CD4-positive, alpha-beta T cell treated with Interleukin-15 for 4 hours (primary cell): ENCODE measurements at places on chromosomes 6 and 20.

DNA sequence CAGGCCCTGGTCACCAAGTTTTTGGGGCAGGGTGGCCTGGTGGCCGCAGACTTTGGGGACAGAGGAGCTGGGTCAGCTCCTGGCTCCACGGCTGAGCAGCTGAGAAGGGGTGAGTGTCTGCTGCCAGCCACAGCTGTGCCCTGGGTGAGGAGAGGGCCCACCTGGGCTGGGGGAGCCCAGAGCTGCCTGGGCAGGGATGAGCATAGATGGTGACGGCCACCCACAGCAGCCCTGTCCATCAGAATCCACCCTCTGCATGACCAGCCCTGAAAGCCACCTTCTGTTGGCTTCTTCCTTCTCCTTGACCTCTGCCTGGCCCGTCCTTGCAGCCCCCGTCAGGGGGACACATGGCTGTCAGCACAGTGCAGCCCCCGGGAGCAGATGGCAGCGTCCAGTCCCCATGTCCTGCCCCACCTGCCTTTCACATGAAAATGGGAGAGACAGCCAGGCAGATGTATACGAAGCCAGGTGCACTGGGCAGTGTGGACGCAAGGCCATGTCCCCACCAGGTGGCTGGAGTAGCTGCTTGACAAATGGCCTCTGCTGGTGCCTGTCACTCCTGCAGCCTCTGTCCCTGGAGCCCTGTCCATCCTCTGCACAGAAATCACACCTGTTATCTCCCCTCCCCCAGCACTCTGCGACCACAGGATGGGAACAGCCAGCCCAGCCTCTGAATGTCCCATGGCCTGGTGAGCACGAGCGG lies 220.8 kb downstream of the PREX1 start:
- DNase-seq = no peak

DNA sequence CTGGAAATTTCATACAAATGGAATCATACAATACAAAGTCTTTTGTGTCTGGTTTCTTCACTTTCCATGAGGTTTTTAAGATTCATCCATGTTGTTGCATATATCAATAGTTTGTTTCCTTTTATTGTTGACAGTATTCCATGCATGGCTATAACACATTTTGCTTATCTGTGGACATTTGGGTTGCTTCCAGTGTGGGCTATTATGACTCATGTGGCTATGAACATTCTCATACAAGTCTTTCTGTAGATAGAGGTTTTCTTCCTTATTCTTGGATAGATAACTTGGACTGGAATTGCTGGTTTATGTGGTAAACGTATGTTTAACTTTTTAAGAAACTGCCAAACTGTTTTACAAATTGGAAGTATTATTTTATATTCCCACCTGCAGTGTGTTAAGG lies 30.0 kb upstream of the KIF6 start:
- no peak for DNase-seq

GRCh38 chr20:23349338-23350195 lies 1.0 kb upstream of the NXT1 start:
- peak; percentile 74 for DNase-seq

DNA sequence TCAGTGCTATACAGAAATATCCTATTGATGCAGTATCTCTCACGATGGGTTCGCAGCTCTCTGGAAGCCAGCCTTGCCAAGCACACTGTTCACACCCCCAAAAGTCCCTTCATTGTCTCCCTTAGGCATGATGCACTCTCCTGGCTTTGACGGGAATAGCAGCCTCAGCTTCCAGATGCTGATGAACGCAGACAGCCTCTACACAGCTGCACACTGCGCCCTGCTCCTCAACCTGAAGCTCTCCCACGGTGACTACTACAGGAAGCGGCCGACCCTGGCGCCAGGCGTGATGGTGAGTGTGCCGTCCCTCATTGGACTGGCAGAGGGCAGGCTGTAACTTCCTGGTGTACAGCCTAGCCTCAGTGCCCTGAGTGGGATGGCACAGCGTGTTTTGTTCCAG lies 60.0 kb upstream of the PBOV1 start:
- DNase-seq = no peak

DNA sequence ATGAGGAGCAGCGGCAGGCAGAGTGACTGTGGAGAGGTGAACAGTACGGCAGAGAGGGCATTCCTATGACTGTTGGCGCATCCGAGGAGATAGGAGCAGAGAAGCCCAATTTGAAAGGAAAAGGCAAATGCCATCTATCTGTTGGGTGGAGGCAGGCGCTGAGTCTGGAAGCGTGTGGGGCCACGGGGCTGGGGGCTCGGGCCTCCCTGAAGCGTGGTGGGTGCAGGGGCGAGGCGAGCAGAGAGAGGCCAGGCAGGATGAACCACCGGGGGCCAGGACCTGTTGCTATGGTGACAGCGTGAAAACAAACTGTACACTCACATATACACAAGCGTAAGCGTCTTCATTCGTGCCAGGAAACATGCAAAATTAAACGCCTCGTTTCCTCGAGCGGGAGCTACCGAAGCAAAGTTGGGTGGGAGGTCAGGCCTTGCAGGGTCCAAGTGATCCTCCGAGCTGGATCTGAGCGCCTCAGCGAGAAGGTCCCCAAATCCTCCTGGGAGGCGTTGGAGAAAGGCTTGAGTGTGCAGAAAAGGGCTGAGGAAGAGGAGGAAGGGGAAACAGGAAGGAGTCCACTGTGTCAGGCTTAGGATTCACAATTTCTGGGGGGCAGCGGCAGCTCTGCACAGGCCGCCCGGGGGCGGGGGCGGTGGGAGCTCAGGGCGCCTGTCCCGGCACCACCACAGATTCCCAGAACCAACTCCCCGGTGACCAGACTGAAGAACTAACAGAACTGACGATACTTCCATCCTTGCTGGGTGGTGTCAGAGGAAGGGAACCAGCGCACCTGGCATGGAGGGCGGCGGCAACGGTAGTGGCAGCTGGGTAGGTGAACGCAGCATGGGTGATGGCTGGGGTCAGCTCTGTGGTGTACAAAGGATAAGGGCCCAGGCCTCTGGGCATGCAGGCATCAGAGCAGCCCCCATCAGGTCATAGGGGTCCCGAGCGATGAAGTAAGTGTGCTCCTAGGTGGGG lies 68.2 kb downstream of the KHDC1L start:
- no peak for DNase-seq

- no peak for DNase-seq
These were observed 196.8 kb downstream of the ATXN1 start for GRCh38 chr6:16564436-16564835.

GRCh38 chr6:157952861-157953351 lies 28.8 kb upstream of the SYNJ2 start:
- DNase-seq = no peak

- no peak for DNase-seq
These were observed 15.2 kb downstream of the CDH22 start for GRCh38 chr20:46293084-46293483.

- DNase-seq = no peak
These were observed 206.4 kb downstream of the DTNBP1 start for GRCh38 chr6:15456422-15456821.

- no peak for DNase-seq
These were observed 368.5 kb upstream of the EPHA7 start for GRCh38 chr6:93787841-93788240.

- no peak for DNase-seq
These were observed 90.9 kb downstream of the GJA10 start for GRCh38 chr6:89984926-89985750.

GRCh38 chr6:139965393-139965792 lies 590.9 kb upstream of the CITED2 start:
- no peak for DNase-seq

- no peak for DNase-seq
These were observed 24.4 kb downstream of the FOXQ1 start for GRCh38 chr6:1336246-1336843.

DNA sequence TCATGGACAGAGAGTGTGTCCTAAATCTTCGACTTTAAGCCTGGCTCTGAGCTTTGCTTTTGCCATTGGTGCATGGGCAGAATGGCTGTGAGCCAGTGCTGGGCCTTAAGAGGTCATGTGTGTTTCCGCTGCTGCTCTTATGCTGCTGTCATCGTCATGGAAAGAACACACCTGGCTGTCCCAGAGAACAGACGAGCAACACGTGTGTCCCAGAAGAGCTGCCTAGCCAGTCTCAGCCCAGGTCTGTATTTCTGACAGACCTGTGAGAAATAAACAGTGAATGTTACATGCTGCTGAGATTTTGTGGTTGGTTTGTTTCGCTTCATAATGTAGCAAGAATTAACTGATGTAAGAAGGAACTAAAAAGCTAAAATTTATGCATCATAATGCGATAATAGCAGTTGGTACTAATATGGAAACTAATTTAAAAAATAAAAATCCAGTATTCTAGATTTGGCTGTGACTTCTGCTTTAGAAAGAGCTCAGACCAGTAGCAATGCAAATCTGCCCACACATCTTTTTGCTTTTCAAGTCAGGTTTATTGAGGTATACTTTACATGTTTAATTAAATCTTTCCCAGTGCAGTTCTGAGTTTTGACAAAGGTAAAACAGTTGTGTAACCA lies 11.5 kb upstream of the SCP2D1 start:
- DNase-seq = no peak

- DNase-seq = no peak
These were observed 13.5 kb upstream of the PDE10A start for GRCh38 chr6:165676435-165677068.

GRCh38 chr6:12096342-12096741 lies 84.2 kb downstream of the HIVEP1 start:
- DNase-seq = no peak

- DNase-seq = no peak
These were observed 40.1 kb downstream of the ITPR3 start for GRCh38 chr6:33661106-33661838.

DNA sequence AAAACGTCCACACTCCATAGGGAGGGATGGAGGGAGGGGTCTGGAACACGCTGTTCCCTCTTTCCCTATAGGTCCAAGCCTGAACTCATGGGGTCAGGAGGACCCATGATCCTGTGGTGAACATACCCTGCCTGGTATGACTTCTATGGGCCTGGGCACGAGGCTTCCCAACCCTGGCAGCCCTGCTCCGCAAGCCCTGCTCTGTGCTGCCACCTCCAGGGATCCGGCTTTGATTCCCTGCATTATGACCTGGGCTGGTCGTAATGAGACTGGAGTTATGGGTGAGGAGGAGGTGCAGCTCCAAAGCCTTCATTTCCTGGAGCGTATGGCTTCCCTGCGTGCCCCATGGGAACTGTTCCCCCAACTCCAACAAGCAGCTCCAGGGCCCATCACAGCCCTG lies 54.9 kb downstream of the CDH22 start:
- DNase-seq = no peak

DNA sequence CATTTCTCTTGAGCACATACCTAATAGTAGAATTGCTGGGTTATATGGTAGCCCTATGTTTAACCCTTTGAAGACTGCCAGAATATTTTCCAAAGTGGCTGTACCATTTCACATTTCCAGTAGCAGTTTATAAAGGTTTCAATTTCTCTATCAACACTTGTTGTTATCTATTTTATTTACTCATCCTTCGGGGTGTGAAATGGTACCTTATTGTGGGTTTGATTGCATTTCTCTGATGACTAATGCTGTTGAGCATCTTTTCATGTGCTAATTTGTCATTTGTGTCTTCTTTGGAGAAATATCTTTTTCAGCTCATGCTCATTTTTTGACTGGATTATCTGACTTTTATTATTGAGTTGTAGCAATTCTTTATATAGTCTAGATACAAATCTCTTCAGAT lies 5.4 kb downstream of the ENPP4 start:
- no peak for DNase-seq

- DNase-seq = no peak
These were observed 246.6 kb downstream of the GRIK2 start for GRCh38 chr6:101640131-101640530.

GRCh38 chr20:54550776-54551396 lies 75.5 kb downstream of the DOK5 start:
- no peak for DNase-seq

DNA sequence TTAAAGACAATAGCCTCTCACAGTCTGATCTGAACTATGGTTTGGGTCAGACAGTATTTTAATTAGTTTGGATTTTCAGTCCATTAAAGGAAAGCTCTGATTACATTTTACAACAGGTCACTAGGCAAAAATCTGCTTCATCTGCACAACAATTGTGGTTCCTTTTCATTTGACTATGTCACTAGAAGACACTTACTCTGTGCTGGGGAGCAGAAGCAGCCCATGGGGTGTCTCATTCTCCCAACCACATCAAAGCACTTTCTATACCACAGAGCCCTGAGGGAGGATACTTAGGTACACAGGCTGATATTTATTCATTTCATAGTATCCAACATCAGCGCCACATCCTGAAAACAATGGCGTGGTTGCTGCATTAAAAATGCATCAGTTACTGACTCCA lies 36.6 kb upstream of the HDAC2 start:
- DNase-seq = peak; percentile 40
